ENCODE measurements at places on chromosomes 11 and 22.

DNA sequence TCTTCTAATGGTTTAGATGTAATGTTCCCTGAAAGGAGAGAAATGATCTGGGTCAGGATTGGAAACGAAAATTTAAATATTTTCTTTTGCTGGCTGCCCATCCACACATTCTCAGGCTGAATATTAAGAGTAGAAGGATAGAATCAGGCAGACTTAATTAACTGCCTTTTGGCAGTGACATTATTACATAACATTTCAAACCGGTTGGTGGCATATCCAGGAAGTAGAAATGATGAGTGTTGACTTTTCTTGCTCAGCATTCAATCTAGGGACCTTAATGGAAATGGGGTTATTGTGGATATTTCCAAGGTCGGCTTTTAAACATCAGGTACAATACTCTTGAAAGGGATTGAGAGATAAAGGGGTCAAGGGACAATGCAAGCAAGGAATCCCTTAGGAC lies 677.4 kb upstream of the ARHGAP42 start:
- no peak for DNase-seq

- no peak for DNase-seq
These were observed 12.2 kb downstream of the USP2 start for GRCh38 chr11:119369132-119369925.

GRCh38 chr11:104390651-104391050 lies 226.7 kb upstream of the PDGFD start:
- no peak for DNase-seq

DNA sequence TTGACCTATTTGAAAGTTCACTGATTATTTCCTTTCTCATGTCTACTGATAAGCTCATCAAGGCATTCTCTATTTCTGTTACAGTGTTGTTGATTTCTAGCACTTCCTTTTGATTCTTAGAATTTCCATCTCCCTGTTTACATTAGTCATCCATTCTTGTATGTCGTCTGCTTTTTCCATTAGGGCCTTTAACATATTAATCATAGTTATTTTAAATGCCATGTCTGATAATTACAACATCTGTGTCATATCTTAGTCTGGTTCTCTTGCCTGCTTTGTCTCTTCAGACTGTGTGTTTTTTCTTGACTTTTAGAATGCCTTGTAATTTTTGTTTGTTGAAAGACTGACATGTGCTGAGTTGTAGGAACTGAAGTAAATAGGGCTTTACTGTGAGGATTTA lies 602.1 kb downstream of the SOX6 start:
- DNase-seq = no peak

DNA sequence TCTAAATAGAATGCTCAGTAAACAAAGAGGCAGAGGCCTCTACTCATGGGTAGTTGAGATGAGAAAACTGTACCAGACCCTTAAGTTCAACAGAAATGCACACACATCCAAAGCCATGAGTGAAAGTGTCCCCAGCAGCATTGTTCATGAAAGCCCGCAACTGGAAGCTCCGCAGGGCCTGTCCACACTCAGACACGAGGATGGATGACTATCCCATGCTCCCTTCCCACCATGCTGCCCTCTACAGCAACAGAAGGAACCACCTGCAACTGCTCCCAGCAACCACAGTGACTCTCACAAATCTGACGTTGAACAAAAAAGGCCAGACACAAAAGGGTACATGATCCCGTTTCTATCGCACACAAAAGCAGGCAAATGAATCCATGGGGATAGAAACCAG lies 76.9 kb upstream of the ANO1 start:
- no peak for DNase-seq

GRCh38 chr11:24496736-24497725 lies at the start of gene LUZP2:
Gene LUZP2 (plus strand): TSS chr11:24497053.
- peak; percentile 77 for DNase-seq

- DNase-seq = no peak
These were observed 35.4 kb upstream of the SERPIND1 start for GRCh38 chr22:20738394-20739089.

- no peak for DNase-seq
These were observed 11.0 kb upstream of the SPTBN2 start for GRCh38 chr11:66739983-66740382.

DNA sequence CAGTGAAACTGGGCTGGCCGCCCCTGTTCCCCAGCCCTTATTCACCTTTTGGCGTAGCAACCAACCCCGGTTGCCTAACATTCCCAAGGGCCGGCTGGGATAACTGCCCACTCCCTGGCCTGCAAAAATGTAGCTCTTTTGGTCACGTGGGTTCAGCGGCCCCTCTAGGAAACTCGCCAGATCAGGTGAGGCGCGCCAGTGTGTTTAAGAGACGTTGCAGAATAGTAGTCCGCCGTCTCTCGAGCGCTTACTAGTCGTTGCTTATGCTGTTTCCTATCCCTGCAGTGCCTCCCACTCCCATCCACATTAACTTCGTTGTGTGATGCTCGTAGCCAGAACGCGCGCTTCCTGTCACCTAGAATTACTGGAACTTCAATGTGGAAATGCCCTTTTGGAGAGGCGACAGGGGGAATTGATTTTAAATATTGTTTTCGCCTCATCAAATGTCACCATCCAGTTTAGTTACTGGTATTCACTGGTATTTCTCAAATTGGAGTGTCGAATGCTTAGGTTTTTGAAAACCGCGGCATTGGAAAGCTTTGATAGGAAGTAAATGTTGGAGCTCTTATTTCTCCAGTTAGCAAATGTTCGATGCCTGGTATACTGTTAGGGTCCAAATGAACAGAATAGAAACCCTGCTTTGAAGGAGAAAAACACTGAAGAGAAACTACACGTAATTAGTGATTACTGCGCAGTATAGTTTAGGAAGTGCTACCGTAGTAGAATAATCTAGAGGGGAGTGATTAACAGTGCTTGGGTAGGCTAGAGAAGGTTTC lies 823 bp downstream of the CEP57 start:
- peak; percentile 62 for DNase-seq

- peak; percentile 31 for DNase-seq
These were observed 79.4 kb upstream of the PPARA start for GRCh38 chr22:46070803-46071450.

GRCh38 chr11:78371221-78371891 lies 46.3 kb downstream of the GAB2 start:
- DNase-seq = no peak

GRCh38 chr11:123429913-123430720 lies at the start of gene GRAMD1B:
Gene GRAMD1B (plus strand): TSS chr11:123430269. CDS start chr11:123430793, 524 bp downstream.
- DNase-seq = peak; percentile 68

DNA sequence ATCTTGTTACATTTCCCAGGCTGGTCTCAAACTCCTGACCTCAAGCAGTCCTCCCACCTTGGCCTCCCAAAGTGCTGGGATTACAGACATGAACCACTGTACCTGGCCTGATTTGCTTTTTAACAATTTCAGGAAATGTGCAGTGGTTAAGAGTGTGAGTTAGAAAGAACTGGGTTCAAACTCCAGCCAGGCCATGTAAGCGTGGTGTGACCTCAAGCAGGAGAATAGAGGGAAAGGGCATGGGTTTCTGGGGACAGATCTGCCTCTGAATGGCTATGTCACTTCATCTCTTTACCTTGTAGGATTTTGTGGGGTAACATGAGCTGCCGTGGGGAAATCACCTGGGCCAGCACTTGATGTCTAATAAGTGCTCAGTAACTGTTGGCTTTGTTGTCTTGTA lies 9.3 kb downstream of the SNRPD3 start:
- DNase-seq = no peak

GRCh38 chr11:30197869-30198268 lies 32.9 kb upstream of the FSHB start:
- DNase-seq = no peak

DNA sequence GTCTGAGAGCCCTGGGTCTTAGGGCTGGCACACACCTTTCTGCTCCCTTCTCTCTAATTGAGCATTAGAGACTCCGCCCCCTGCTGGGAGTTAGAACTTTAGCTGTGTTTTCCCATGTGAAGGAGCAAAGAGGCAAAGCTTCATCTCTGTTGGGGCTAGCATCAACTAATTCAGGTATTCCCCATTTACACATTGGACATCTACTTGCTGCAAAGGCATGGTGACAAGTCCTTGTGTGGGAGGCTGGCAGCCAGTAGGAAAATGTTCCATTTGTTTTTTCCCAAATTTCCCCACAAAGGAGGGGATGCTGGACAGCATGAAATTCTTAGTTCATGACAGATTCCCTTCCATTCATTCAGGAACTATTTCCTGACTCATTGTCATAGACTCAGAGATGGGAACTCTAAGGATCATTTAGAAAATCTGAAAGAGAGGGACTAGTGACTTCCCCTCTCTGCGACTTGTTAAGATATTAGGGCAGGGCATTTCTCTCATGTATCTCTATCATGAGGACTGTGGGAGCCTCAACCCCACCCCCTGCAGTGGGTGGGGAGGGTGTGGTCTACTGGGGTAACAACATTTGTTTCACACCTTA lies 3.6 kb downstream of the CD44 start:
- DNase-seq = no peak

DNA sequence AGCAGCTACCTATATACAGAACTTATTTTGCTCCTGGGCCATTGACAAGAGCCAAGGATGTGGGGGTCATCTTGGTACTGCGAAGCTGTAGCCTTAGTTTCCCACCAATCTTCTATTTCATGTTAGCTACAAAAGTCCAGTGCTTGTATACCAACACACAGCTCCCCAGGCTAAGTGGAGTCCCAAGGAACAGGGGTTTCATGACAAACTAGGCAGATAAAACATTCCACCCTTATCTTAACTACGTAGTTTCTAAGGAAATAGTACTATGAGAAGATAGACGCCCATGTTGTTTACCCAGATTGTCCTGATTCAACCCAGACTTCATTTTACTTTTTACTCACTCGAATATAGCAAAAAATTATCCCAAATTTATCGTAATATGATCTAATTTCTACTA lies 218.5 kb downstream of the DYNC2H1 start:
- no peak for DNase-seq

- DNase-seq = no peak
These were observed 2.6 kb upstream of the LRFN4 start for GRCh38 chr11:66854231-66854661.

DNA sequence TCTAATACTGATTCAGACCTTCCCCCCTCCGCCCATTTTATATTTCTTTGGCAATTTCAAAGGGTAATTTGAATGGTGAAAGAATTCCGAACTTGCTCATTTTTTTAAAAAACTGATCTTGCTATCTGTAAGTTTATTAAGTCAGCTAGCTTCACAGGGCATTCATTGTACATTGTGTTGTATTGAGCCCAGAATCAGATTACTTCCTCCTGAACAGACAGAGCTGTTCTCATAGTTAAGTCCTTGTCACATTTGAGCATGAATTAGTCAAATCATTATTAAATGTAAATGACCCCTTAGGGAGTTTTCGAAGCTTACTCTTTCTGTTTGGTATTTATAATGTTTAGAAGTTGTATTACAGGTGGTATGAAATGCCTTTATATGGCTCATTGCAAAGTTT lies 34.4 kb downstream of the CYP2R1 start:
- no peak for DNase-seq

DNA sequence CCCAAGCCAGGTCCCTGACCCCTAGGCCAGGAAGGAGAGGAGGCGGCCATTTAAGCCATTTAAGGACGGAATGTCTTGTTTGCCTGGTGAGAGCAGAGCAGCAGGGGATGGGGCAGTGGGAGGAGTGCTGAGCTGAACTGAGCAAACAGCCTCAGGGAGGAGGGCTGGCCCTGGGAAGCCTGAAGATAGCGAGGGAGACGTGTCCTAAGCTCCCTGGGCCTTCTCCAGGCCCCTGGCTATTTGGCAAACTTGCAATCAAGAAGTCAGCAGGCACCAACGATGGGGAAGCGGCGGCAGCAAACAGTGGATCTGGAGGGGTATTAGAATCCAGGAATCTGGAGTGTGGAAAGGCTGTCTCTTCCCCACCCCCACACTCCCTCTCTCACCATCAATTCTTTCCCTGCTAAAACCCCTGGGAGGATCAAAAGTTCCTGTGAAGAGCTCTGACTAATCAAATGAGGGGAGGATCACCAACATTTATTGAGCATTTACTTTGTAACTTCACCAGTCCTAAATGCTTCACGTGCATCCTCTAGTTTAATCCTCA lies 8.8 kb downstream of the BCL9L start:
- DNase-seq = no peak

- DNase-seq = no peak
These were observed 18.4 kb downstream of the CUL5 start for GRCh38 chr11:108027057-108027456.

DNA sequence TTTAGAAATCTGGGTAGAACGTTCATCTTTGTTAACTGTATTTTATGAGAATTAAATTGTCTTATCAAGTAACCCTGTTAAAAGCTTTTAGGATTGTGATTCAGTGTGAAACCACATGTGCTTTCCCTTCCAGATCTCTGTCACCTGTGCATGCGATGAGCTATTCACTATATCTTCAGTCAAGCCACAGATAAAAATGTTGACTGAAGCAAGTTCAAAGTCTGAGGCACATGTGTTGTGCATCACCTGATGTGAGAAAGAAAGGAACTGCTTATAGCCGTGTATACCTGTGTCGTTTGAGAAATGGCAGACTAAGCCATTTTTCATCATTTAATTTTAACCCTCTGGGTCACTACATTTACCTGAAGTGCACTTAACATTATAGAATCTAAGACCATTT lies 1088.9 kb upstream of the TENM4 start:
- DNase-seq = no peak

DNA sequence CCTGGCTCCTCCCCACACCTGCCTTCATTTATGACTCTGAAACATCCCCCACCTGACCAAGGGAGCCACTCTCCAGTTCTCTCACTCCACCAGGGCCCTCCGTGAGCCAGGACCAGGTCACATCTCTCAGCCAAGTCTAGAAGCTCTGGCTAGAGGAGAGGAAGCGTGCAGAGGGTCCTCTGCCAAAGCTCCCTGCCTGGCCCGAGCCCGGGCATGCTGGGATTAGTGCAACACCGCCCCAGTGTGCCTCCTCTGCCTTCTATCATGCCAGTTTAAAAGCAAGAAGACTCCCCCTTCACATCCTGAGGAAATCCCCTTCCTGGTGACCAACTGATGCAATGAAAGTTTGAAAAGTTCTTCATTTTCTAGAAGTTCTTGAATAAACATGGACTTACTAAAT lies 23.5 kb downstream of the TP53AIP1 start:
- DNase-seq = no peak

- DNase-seq = no peak
These were observed 211.1 kb downstream of the BRD1 start for GRCh38 chr22:49616356-49617231.

- no peak for DNase-seq
These were observed 49.8 kb upstream of the ANO1 start for GRCh38 chr11:70028147-70028855.

- DNase-seq = no peak
These were observed 5.4 kb upstream of the TMPRSS4 start for GRCh38 chr11:118071416-118072030.

- DNase-seq = no peak
These were observed 9.9 kb downstream of the STK33 start for GRCh38 chr11:8584082-8584481.

DNA sequence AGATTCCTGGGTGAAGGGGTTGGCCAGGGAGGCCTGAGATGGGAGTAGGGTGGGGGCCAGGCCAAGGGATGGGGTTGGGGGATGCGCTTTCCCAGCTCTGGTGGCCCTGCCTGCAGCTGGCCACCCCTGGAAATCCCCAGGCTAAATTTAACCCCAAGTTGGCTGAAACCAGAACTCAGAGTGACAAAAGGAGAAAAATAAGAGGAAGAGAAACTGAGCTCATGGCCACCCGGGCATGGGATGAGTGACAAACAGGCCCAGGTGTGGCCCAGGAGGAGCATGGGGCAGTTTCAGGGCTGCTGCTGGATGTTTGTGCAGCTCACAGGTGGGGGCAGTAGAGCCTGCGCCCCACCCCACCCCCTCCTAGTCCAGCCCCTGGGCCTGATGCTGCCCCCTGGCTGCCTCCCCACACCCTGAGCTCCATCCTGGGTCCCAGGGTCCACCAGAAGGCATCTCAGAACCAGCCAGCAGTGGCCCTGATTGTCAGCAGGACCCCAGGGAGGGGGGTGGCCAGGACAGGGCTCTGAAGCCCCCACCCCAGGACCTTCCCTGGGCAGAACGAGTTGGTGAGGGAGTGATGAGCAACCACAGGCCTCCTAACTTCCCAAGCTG lies 48.0 kb downstream of the IGLL5 start:
- no peak for DNase-seq
